ENCODE measurements at places on chromosomes 2 and 18. TPM values are rescaled to one million over a fixed set of nuclear protein-coding genes. Genes with fewer than 3 reads are reported as not detected.

GRCh38 chr2:121483846-121484245 is 46.8 kb upstream of the RNU4ATAC start:
- H3K27me3 ChIP-seq = no peaks in the 10 kb centered on the region
- H3K4me1 ChIP-seq = peaks cover 36% of the 10 kb centered on the region
- H3K27ac ChIP-seq = peak overlapping the region; percentile 41

GRCh38 chr2:202196727-202197126 is 41.7 kb downstream of the SUMO1 start:
- no peaks in the 10 kb centered on the region for H3K27me3 ChIP-seq
- H3K27ac ChIP-seq = no peak overlapping the region
- DNase-seq = no peak
- peaks cover 2% of the 10 kb centered on the region for H3K36me3 ChIP-seq
- no peak overlapping the region for H3K4me3 ChIP-seq

- no peaks in the 10 kb centered on the region for H3K36me3 ChIP-seq
- H3K27ac ChIP-seq = no peak overlapping the region
- DNase-seq = peak; percentile 54
- H3K27me3 ChIP-seq = no peaks in the 10 kb centered on the region
Observed at GRCh38 chr2:128454980-128455720, 136.5 kb upstream of the HS6ST1 start.

DNA sequence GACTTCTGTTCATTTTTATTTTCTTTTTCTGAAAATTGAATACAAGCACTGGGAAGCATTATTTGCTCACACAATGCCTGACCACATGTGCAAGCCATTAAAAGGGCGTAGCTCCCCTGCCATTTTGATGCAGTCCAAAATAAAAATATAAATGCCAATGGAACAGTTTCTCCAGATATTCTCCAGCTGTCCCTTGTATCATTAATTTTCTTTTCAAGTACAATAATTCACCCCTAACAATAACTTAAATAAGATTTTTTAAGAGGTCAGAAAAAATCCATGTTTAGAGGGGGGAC is 168.0 kb downstream of the TMEFF2 start:
- no peaks in the 10 kb centered on the region for H3K36me3 ChIP-seq
- H3K4me1 ChIP-seq = peaks cover 6% of the 10 kb centered on the region
- H3K4me3 ChIP-seq = no peak overlapping the region
- DNase-seq = no peak

- H3K27ac ChIP-seq = no peak overlapping the region
- no peak for DNase-seq
- no peaks in the 10 kb centered on the region for H3K36me3 ChIP-seq
- no peak overlapping the region for H3K4me3 ChIP-seq
- H3K4me1 ChIP-seq = no peaks in the 10 kb centered on the region
- H3K27me3 ChIP-seq = no peaks in the 10 kb centered on the region
Observed at GRCh38 chr2:168978461-168978861, 52.7 kb downstream of the ABCB11 start.

DNA sequence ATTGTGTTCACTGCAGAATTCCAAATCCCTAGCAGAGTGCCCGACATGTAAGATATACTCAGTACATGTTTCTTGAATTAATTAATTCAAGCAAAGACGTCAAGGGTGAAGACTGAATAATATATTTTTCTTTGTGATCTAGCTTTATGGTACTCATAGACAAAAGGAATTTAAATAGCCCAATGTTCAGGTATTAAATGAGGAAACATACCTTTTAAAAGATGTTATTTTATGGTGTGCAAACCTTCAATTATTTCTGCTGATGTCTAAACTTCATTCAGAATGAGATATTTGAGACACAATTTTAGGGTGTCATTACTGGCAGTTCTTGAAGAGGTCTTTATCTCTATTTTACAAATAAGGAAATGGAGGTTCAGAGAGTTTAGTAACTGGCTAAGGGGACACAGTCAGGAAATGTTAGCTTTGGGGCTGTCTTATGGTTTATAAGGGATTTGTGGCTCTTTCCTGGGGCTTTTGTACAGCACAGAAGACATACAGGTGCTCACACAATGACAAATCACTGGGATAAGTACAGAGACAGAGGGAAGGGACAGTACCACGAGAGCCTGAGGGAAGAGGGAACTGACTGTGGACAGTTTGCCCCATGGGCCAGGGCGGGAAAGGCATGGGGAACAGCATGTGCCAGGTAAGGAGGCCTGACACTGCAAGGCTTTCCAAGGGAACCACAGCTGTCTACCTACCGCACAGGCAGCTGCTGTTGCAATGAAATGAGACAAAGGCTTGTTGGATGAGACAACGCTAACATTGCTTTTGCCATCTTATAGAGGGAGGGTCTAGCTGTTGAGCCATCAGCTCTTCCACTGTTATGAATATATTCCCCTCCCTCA is 155.3 kb downstream of the DDX1 start:
- H3K4me3 ChIP-seq = no peak overlapping the region
- H3K36me3 ChIP-seq = no peaks in the 10 kb centered on the region
- H3K27me3 ChIP-seq = peaks cover 4% of the 10 kb centered on the region
- peaks cover 9% of the 10 kb centered on the region for H3K4me1 ChIP-seq

The UGT1A4 gene
- 1.8 TPM for total RNA-seq

The FEV gene
- not detected for total RNA-seq

The EPC2 gene
- 25.7 TPM for total RNA-seq

The GNLY gene
- 1.6 TPM for total RNA-seq

DNA sequence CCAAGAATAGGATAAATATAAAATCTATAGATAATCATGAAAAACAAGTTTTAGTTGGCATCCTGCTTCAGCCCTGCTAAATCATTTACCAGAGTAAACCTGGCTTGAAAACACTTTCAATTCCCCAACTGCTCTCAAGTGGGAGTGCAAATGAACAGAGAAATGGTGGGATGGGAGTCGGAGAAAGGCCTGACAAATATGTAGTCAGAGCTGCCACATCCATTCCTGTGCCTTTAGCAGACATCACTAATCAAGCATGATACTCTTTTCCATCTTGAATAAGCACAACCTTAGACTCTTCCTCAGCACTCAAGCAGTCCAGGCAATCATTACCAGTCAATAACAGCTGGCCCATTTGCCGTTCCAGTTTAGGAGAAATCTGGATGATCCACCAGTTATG is 101.3 kb downstream of the ANKRD44 start:
- DNase-seq = no peak
- H3K27ac ChIP-seq = peak overlapping the region; percentile 12
- H3K4me1 ChIP-seq = peaks cover 9% of the 10 kb centered on the region
- no peak overlapping the region for H3K4me3 ChIP-seq
- no peaks in the 10 kb centered on the region for H3K36me3 ChIP-seq

- peaks cover 3% of the 10 kb centered on the region for H3K27me3 ChIP-seq
- H3K27ac ChIP-seq = no peak overlapping the region
Observed at GRCh38 chr2:211103989-211104388, 547.6 kb downstream of the CPS1 start.

GRCh38 chr2:239550357-239550756 is 149.5 kb upstream of the HDAC4 start:
- H3K36me3 ChIP-seq = no peaks in the 10 kb centered on the region
- peak; percentile 26 for DNase-seq
- H3K27me3 ChIP-seq = no peaks in the 10 kb centered on the region
- no peak overlapping the region for H3K27ac ChIP-seq
- no peaks in the 10 kb centered on the region for H3K4me1 ChIP-seq

- H3K36me3 ChIP-seq = no peaks in the 10 kb centered on the region
- no peak for DNase-seq
- no peak overlapping the region for H3K4me3 ChIP-seq
- no peak overlapping the region for H3K27ac ChIP-seq
Observed at GRCh38 chr2:50391556-50391955, 640.4 kb downstream of the NRXN1 start.

DNA sequence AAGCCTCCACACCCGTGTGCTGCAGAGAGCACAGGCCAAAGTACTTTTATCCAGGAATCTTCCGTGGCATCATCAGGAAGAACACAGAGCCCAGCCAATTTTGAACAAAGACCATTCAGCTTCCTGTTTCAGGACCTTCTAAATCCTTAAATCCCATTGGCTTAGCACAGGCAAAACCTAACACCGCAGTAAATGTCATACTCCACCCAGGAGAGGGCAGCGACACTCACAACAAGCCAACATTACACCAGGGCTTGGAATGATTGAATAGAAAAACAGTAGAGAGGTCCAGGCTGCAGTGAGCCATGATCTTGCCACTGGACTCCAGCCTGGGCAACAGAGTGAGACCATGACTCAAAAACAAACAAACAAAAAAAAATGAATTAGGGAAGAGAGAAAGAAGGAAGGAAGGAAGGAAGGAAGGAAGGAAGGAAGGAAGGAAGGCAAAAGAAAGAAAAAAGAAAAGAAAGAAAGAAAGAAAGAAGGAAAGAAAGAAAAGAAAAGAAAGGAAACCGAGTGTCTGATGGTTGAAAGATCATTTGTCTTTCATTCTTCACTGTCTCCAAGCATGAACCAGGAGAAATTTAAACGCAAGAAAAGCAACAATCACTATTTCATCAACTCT is 144.6 kb upstream of the SATB2 start:
- no peaks in the 10 kb centered on the region for H3K36me3 ChIP-seq
- H3K4me3 ChIP-seq = no peak overlapping the region
- H3K4me1 ChIP-seq = peaks cover 5% of the 10 kb centered on the region
- no peak overlapping the region for H3K27ac ChIP-seq
- no peak for DNase-seq

DNA sequence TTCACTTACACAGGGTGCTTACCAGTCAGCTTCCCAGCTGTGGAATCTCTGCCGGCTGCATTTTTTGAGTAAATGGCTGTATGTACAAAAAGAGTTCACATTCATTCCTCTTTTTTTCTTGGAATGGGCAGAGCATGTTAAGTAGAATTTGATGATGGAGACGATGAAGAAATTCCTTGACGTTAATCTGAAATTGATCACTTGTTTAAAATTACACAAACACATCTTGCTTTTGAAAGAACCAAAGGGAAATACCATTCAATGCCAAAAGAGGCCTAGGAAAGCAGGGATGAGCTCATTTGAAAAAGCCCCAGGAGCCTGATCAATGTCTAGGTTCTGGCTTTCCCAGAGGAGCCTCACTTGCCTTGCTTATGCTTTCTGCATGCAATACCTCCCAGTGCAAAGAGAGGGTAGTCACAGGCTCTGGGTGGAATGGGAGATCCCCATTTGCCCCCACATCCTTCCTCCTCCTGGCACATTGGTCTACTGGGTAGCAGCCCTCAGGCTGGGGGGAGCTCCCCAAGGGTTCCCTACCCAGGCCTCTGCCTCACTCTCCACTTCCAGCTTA is 12.3 kb upstream of the SMAD7 start:
- H3K27me3 ChIP-seq = no peaks in the 10 kb centered on the region
- H3K4me3 ChIP-seq = no peak overlapping the region
- no peak for DNase-seq

DNA sequence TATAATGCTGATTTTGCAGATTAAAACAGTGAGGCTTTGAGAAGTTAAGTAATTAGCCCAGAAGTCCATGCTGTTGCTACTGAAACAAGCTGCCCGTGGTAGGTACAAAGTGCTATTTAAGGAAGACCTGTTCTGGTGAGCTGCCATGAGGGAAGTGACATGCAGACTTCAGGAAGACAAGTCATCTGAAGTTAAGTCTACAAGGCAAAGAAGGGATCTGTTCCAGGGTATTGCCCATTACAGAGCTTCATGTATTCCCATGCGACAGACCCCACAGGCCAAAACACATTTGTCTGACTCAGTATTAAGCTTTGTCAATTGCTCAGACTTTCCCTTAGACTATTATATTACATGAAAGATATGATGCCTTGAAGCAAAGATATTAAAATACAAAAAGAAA is 520.8 kb downstream of the FBXO15 start:
- no peak for DNase-seq
- no peaks in the 10 kb centered on the region for H3K27me3 ChIP-seq
- no peak overlapping the region for H3K27ac ChIP-seq
- no peaks in the 10 kb centered on the region for H3K4me1 ChIP-seq

The BMP10 gene
- not detected for total RNA-seq

GRCh38 chr2:230258483-230258882 is 32.9 kb downstream of the SP140 start:
- no peak overlapping the region for H3K4me3 ChIP-seq
- no peaks in the 10 kb centered on the region for H3K27me3 ChIP-seq
- no peak for DNase-seq
- H3K4me1 ChIP-seq = no peaks in the 10 kb centered on the region

GRCh38 chr2:73175663-73176204 is 26.6 kb upstream of the NOTO start:
- H3K4me1 ChIP-seq = peaks cover 28% of the 10 kb centered on the region
- peaks cover 40% of the 10 kb centered on the region for H3K27me3 ChIP-seq
- H3K4me3 ChIP-seq = peak overlapping the region; percentile 55
- peak; percentile 84 for DNase-seq
- no peaks in the 10 kb centered on the region for H3K36me3 ChIP-seq

GRCh38 chr18:26536032-26536431 is 12.3 kb downstream of the KCTD1 start:
- H3K4me1 ChIP-seq = peaks cover 11% of the 10 kb centered on the region
- H3K27me3 ChIP-seq = no peaks in the 10 kb centered on the region
- H3K27ac ChIP-seq = no peak overlapping the region
- no peaks in the 10 kb centered on the region for H3K36me3 ChIP-seq

DNA sequence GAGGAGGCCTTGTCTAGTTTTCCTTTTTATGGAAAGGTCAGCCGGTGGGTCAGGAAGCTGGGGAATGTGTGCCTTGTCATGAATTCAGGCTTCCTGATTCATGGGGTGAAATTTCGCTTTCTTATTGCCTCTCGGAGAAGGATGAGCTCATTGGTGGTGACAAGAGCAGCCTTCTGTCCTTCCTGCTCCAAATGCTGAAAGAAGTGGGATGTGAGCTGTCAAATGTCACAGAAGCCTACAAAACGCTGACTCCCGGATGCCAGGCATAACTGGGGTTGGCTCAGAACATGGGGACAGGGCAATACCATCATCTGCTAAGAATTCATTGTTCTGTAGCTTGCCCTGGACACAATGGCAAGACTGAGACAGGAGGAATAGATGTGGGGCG is 55.8 kb upstream of the FAM136A start:
- H3K36me3 ChIP-seq = no peaks in the 10 kb centered on the region
- no peaks in the 10 kb centered on the region for H3K27me3 ChIP-seq
- H3K4me1 ChIP-seq = no peaks in the 10 kb centered on the region

The OR6B3 gene
- not detected for total RNA-seq

The LANCL1 gene
- total RNA-seq = 61.8 TPM

The UGT1A9 gene
- total RNA-seq = not detected

DNA sequence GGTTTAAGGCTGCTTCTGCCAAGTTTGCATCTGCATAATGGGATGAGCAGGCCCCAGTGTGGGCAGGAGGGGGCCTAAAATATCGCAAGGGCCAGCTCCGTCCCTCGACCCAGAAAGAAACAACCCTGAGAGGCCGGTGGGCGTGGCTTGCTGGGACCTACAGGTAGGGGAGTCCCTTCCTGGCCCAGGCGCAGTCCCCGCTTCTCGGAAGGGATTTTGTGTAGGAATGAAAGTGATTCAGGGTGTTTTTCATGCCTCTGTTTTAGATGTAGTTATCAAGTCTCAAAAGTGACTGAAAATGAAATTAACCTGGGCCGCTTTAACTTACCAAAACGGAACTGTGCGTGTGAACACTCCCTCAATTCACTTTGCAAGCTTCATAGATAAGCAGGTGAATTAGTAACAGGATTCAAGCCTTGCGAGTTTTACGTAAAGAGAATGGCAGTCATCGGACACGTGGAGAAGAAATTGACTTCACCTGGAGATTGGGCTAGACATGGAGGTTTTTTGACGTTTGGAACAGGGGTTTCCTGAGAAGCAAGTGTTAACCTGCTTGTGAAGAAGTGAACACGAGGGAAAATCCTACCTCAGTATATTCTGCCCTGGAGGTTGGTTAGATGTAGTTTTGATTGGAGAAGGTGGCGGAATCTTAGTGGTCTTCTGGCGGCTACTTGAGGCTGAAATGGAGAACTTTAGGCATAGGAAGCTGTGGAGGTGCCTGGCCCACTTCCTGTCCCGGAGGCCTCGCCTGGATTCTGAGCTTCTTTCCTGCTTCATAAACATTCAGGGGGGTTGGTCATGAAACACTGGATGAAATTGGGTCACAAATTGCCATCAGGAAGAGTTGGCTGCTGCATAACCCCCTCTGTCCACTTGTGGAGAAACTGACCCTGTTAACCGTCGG is 1.7 kb downstream of the NCK2 start:
- peak overlapping the region; percentile 81 for H3K4me3 ChIP-seq
- H3K4me1 ChIP-seq = peaks cover 62% of the 10 kb centered on the region
- H3K27me3 ChIP-seq = no peaks in the 10 kb centered on the region
- H3K27ac ChIP-seq = peak overlapping the region; percentile 87
- H3K36me3 ChIP-seq = no peaks in the 10 kb centered on the region
